Activated naive CD4-positive, alpha-beta T cell treated with anti-CD3 and anti-CD28 coated beads, Interleukin-2, amount 50 U/mL, for 16 hours (primary cell): ENCODE measurements at places on chromosomes 11 and 22.
A peak's percentile ranks its signal among the peaks of the same experiment; 100 is the strongest.

DNA sequence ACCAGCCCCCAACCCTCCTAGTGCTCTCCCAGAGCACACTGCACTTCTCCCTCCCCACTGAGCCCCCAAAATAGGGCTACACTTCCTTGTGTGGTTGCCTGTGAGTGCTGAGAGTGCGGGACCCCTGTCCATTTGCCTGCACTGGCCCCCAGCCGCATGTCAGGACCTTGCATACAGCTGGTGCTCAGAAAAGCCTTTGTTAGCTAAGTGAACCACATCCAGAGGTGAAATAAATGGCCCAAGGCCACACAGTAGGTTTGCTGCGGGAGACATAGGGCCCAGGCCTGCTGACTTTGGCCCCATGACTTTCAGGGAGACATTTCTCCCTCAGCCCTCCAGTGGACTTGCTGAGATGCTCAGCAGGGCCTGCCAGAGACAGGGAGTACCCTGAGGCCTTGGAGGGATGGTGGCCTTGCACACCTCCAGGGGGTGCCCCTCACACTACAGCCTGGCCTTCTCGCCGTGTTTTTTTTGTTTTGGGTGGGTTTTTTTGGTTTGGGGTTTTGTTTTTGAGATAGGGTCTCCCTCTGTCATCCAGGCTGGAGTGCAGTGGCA is 10.2 kb downstream of the SSTR3 start:
- peak; percentile 7 for DNase-seq

DNA sequence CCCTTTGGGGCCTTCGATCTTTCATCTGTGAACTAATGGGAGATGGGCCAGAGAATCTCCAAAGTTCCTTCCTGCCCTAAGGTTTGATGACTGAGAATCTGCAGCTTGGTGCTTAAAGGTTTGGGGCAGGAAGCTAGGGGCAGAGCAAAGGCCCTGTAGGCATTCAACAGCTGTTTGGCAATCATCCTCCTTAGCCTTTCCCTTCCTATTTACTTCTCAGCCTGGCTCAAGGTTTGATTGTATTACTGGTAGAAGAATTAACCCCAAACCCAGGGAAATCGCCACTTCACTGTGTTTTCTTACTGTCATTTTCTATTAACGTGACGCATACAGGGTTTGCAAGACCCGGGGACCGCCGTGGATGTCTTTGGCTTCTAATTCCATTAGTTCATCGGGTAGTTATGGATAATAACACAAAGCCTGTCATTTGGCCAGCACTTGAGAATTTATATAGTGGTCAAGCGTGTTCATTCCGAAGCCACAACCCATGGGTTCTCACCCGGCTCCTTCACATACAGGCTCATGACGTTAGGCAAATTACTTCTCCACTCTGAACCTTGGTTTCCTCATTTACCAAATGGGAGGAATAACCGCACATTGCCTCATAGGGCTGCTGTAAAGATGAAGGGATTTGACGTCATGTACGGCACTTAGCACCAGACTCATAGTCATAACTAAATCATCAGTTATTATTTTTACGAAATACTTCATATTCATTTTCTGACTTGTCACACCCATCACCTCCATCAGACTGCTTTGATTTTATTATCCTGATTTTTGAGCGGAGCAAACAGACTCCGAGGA is 158.1 kb downstream of the FBXO7 start:
- no peak for DNase-seq

GRCh38 chr11:101470419-101470818 is 113.4 kb downstream of the TRPC6 start:
- DNase-seq = no peak

- DNase-seq = no peak
These were observed 453.0 kb upstream of the LUZP2 start for GRCh38 chr11:24043842-24044241.

DNA sequence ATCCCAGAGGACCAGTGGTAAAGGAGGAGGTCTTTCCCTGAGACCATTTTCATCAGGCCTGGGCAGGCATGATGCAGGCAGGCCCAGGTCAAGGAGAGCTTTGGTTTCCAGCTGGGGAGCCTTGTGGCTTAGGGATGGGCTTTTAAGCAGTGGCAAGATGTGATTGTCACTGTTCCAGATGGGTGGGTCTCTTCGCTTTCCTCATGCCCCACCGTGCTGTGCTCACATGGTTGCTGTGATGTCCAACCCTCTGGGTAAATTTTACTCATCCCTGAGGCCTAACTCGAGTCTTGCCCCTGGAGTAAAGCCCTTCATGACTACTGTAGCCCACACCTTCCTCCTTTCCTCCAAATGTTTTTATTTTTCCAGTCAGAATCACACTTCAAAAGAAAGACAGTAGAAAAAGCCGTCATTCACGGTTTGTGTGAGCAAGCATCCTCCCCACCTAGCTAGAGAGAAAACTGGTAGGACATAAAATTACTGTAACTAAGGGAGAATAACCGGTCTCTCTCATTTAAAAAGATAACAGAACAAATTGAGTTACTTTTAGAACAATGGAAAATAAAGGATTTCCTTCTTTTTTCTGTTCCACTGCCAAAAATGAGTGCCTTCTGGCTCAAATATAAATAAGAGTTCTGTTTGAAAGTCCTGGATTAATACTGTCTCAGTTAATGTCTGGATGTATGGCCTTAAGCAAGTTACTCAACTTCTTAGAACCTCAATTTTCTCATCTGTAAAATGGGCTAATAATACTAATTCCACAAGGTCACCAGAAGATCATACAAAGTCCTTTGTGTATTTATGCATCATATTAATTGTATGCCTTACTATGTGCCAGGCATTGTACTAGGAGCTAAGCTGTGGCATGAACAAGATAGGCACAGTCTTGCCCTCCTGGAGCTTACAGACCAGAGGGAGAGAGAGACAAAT is 84.9 kb downstream of the ME3 start:
- no peak for DNase-seq

- no peak for DNase-seq
These were observed 31.7 kb upstream of the PARVB start for GRCh38 chr22:43992331-43992821.

DNA sequence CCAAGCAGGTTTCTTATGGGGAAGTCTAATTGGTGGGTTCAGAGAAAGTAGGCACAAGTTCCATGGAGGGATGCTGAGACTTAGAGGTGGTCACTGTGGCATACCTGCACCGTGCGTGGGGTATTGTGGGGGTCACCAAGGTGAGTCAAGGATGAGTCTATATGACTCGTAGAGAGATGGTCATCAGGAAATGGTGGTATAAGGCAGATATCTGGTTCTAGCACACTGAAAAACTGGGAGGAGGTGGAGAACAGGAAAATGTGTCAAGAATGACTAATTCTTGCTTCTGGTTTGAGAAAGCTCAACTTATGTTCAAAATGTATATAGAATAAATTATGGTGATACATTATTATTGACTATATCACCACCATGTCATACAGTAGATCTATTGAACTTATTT is 258.1 kb downstream of the RAB38 start:
- no peak for DNase-seq
